ENCODE measurements at places on chromosomes 11 and 22. TPM values are rescaled to one million over a fixed set of nuclear protein-coding genes. Genes with fewer than 3 reads are reported as not detected.
A peak's percentile ranks its signal among the peaks of the same experiment; 100 is the strongest.

DNA sequence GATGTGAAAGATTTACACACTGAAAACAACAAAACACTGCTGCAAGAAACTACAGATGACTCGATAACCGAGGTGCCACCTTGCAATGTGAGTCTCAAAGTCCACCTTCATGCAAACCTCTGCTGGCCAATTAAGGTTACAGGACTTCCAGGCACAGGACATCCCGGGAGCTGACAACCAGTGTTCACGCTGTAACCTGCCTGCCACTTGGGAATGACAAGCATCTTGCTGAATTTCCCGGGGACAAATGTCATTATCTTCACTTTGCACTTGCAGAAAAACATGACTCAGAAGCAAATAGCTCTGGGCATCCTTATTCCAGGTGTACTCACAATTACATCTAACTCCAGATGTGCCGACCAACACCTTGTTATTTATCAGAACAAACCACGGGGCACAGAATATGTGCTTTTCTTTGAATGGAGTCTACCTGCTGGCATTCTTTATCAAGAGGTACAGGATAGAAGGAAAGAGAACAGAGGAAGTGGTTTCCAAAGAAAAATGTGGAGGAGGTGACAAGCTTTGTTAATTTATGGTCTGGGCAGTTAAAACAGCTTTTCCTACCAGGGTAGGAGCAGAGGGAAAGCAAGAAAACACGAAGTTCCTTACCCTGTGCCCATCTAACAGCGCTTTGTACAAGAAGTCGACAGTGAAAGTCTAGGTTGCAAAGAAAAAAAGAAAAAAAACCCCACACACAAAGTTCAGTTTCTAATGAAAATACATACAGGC is 72.3 kb downstream of the SHANK2 start:
- DNase-seq, result peak; percentile 11

Gene NPAS4
- total RNA-seq, result not detected

DNA sequence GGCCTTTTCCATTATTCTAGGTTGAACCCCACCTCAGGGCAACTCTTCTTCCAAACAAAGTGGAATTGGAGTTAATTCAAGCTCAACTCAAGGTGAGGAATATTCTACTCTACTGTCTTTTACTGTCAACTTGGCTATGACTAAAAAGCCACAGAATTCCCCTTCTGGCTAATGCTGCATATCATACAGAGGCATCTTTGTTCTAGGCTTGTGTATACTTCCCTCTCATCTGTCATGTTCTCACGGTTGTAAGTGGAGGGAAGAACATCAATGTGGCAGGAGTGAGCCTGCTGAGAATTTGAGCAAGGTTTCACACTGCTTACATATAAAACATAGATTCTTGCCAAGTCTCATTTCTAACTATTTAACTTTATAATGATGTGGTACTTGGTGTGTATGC is 921.4 kb upstream of the CNTN5 start:
- no peak for DNase-seq

- no peak for DNase-seq
Measured at GRCh38 chr11:69774354-69775162, 583 bp downstream of the FGF4 start.

Gene DDX6
- 82.4 TPM for total RNA-seq

DNA sequence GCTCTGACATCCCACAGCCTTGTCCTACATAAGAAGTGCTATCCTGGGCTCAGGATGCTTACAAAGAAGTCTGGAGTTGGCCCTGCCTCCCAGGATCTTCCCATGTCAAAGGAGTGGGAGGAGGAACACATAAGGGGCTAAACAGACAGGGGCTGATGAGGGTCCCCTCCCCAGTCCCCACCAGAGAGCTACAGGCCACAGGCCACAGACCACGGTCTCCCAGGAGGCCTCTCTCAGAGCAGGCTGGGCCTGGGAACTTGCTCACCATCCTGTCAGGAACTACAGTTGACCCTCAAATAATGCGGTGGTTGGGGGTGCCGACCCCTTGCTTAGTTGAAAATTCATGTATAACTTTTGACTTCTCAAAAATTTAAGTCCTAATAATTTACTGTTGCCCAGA is 315.5 kb downstream of the NTM start:
- no peak for DNase-seq

- DNase-seq, result no peak
Measured at GRCh38 chr11:64267207-64267945, 16.0 kb downstream of the PLCB3 start.

DNA sequence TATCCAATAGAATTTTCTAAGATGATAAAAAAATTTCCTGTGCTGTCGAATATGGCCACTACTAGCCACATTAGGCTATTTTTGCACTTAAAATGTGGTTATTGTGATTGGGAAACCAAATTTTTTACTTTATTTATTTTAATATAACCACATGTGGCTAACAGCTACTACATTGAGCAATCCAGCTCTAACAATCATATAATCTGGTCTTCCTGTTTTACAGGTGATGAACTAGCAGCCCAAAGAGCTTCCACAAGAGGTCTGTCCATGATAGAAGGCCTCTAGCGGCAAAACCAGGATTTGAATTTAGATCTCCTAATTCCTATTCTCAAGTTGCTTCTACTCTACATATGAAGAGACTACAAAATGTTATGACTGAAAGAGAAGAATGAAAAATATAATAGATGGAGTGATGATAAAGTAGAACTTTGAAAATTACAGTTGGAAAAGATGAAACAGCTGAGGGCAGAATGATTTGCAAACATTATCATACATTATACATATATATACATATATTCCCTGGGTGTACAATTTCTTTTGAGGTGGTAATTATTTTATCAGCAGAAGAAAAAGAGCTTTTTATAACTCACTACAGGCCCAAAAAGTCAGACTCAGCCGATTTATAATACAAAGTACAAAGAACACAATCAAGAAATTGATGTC is 363.5 kb upstream of the PITPNB start:
- no peak for DNase-seq

Gene C11orf86
- not detected for total RNA-seq

Gene LDHAL6A
- total RNA-seq, result not detected

GRCh38 chr22:22235558-22235957 is 9.0 kb upstream of the VPREB1 start:
- peak; percentile 42 for DNase-seq

Gene BIRC3
- 85.6 TPM for total RNA-seq
